ENCODE measurements at places on chromosomes 5 and 9.
A peak's percentile ranks its signal among the peaks of the same experiment; 100 is the strongest.

DNA sequence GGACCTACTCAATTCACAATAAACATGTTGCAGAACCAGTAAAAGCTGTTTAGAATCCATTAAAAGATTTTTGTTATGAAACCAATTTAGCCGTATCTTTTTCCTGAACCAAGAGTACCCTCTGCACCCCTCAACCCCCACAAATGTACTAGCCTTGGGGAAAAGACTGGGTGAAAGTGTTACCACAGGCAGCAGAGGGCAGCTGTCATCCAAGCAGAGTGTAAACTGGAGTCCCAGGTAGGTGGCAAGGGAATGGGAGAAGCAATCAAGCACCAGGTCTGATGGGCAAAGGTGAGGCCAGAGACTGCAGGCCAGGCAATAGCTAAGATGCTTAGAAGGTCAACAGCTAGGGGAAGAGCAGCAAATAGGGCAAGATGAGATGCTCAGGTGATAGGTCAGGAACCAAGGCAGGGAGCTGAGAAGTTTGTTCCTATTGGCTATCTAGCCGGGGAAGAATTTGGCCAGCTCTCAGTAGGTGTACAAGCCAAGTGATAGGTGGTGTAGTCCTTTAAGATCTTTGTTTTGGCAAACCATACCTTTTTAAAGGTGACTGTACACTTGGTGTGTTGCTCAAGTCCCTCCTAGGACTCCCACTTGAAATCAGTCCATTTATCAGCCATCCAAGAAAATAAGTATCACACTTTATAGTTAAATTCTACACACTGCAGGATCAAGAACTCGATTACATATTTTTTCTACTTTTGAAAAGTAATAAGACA lies 77.8 kb upstream of the CCDC112 start:
- DNase-seq = no peak

- no peak for DNase-seq
Observed at GRCh38 chr5:1476181-1476966, 31.1 kb upstream of the SLC6A3 start.

DNA sequence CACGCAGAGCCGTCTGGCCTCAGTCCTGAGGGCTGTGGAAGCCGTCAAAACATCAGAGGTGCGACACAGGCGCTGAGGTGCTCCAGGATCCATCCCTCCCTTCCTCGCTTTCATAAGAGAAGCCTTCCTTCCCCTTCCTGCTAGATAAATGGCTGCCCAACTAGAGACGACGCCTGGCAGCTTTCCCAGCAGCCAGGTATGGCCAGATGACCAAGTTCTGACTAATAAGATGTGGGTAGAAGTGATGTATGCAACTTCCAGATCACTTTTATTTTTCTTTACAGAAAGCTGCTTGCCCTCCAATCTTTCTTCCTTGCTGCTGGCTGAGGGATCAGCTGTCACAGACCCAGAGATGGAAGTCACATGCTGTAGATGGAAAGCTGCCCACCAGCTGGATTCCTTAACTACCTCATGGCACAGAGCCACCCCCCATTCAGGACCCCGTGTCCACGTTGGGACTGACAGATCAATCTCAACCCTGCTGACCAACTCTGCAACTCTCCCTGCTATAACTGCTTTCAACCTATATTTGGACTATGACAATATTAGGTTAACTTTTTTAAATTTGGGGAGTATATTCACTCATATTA lies 8.8 kb downstream of the MAPK9 start:
- no peak for DNase-seq

DNA sequence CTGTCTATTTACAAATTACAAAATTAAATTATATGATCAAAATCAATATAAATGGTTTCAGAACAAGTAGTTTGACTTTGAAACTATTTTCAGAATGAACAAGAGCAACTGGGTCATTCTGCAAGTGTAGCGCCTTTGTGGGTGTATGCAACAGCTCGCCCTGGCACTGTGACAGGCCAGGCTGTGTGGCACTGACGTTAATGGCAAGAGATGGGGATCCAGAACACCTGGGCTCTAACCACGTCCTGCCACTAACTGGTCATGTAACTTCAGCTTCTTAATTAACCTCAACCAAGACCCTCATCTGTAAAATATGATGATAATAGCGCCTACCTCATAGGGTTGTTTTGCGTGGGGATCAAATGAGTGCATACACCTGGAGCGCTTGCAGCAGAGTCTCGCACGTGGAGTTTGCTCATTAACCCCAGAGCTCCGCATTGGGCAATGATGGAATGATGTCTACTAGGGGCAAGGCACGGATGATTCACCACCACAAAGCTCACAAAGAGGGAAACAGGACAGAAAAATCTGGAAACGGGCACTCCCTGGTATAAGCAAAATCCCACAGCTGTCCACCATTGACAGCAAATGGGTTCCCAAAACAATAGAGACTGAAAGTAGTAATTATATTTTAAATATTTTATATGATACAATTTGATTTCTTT lies 639.4 kb downstream of the SEMA5A start:
- no peak for DNase-seq

DNA sequence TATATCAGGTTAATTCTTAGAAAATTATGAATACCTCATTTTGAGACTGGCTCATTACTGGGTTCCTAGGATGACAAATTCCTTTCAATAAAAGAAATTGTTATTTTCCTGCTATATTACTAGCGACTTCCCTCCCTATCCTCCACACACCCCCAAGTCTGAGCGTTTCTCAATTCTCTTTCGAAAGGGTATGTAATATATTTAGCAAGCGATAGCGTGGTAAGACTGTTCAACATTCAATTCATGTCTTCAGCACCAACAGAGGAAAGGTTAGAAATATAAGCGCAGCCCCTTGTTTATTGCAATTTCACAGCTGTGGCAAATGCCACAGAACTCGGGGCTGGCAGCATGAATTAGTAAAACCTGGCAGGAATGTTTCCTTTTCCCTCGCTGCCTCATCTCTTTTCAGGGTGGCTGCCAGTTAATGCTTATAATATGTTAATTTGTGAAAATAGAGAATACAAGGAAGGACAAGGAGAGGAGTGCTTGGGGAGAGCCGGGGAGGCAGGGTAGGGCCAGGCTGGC lies 152.7 kb upstream of the TBCA start:
- no peak for DNase-seq

- no peak for DNase-seq
Observed at GRCh38 chr9:70683841-70684240, 269.4 kb upstream of the KLF9 start.

DNA sequence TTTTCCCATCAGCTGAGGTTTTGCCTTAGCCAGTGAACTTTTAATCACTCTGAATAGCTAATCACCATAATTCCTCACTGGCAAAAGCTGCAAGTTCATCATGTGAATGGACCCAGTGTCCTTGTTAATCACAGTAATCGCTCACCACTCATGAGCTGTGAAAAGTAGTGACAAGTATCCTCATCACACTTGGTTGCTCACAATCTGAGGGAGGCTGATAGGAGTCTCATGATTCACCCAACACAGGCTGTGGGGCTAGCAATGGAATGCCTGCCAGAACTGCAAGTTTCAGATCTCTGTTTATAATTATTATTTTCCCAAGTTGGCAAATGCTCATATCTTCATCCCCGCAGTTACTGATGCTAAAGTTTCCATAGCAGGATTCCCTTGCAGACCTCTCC lies 467.2 kb downstream of the KIF4B start:
- no peak for DNase-seq

- DNase-seq = peak; percentile 75
Observed at GRCh38 chr9:89466451-89467277, 31.2 kb downstream of the SEMA4D start.

GRCh38 chr5:90472783-90473395 lies 1.7 kb downstream of the MBLAC2 start:
- DNase-seq = peak; percentile 18

DNA sequence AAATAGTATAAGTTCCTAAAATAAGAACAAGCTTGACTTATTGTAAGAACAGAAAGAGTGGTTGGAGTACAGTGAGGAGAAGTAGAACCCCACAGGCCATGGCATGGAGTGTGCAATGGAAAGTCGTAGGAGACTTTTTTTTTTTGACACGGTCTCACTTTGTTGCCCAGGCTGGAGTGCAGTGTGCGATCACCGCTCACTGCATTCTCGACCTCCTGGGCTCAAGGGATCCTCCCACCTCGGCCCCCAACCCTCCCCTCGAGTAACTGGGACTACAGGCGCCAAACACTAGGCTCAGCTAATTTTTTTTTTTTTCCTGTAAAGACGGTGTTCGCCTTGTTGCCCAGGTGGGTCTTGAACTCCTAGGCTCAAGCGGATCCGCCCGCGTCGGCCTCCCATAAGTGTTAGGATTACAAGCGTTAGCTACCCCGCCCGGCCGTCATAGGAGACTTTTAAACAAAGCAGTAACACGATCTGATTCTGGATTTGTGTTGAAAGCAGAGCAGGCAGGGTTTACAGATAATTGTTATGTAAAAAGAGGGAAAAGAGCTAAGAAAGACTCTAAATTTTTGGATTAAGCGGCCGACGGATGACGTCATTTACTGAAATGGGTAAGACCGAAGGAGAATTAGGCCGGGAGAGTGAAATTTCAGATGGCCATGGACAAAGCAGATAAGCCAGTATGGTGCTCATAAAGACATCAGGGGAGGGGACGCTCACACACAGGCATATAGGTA lies 752 bp downstream of the TSTD2 start:
- DNase-seq = no peak

- peak; percentile 52 for DNase-seq
Observed at GRCh38 chr9:32251539-32251938, 132.9 kb upstream of the ACO1 start.
